ENCODE measurements at places on chromosomes 5 and 9.

DNA sequence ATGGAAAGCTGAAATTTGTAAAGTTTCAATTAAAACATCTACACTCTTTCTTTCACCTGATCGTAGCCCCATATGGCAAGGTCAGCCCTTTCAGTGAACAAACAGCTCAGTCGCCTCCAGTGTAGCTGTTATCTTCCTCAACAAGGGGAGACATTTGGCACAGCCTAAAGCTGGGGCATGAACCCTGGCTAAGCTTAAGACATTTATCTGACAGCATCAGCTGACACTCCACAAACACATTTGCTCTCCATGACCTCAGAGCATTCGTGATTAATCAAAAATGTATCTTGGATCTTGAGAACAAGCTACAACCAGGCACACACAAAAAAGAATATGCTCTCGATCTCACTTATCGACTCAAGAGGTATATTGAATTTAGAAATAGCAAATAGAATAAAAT, 67.3 kb downstream of the POU5F2 start:
- no peak for DNase-seq

- DNase-seq, result no peak
These were observed 408.6 kb downstream of the CAAP1 start for GRCh38 chr9:26483991-26484390.

DNA sequence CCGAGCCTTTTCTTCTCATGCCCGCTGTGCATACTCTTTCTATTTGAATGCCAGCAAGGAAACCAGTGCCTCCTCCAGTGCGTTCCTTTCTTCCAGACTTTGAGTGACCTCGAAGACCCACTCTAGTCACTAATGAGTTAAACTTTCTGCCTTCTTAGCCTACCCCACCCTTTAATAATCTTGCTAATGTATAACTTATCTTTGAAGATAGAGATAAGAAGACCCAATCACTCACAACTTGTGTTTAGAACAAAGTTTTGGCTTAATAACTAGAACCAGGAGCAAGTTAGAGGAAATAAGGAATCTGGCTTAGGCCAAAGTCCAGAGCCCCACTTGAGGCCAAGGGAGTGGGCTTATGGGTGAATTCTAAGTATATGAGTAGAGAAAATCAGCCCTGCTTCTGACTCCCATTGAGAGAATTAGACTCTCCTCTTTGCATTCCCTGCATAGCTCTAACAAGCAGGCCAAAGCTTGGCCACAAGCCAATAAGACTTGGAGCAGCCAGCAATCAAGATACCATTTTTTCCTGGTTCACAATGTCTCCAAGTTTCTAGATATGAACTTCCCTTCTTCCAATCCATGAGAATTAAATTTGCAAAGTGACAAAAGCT, 181.5 kb upstream of the PIK3R1 start:
- DNase-seq, result no peak

GRCh38 chr9:133834080-133834976, 96.2 kb upstream of the SARDH start:
- DNase-seq, result no peak

DNA sequence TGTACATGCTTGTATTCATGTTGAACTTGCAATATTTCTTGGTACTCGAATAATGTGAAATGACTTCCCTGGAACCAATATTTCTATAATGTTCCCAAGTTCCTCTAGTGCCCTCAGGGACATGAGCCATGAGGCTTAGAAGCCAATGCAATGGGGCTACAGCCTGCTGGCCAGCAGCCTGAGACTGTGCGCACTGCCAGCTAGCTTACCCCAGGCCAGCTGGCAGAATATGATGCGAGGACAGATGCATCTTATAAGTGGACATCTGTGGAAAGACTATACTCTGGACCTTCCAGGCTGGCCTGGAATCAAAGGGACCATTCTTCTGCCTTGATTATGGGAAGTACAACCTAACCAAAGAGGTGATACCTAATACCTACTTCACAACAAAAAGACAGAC, 1862.0 kb upstream of the ACO1 start:
- DNase-seq, result no peak

DNA sequence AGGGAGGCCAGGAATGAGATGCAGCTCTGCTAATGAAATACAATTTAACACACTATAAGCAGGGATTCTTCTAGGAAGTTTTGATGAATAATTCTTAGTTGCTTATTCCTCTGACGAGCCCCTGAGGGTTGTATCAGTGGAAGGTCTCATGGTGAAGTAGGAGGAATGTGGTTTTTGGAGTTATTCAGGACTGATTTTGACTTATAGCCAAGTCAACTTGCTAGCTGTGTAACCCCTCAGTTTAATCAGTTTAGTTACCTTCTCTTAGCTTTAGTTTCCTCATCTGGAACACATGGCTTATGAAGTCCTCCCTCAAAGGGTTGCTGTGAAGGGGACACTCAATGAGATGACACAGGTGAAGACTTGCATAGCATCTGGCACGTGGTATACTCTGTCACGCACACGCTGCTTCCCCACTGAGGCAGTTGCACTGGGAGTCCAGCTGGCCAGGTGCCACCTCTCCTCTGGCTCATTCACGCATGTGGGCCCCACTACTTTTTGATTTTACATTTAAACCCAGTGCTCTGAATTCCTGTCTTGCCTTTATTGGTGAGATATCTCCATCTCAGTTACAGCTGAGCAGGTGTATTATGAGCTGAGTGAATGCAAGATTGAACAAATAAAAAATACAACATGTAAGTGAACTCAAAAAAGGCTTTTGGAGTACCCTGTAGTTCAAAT, 415.0 kb downstream of the ARHGEF28 start:
- DNase-seq, result no peak

GRCh38 chr5:167561796-167562195, 729.6 kb upstream of the WWC1 start:
- DNase-seq, result no peak

DNA sequence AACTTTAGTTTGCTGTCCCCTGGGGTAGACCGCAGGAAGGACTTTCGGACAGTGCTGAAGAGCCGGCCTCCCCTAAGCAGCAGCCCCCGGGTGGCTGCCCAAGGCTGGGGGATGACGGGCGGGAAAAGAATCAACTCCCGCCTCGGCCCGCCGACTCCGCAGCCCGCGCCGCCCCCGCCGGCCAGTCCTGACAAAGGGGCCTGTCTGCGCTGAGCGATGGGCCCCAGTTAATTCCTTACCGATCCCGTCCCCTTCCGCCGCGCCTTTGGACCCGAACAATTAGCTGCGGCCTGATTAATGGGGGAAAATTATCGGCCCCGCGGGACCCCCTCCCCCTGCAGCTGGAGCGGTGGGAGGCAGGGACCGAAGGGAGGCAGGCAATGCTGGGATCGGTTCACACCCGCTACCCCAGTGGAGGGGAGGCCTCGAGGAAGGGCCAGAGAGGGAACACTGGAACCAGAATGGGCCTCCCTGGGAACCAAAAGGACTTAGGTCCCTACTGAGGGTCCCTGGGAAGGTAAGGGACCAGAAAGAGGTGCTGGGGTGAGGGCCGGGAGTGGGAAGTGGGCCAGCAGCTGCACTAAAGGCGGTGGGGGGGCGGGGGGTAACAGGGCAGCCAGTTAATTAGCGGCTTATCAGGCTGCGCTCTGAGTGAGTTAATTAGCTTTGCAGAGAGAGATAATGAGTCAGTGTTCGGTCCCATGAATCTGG, 4.2 kb downstream of the ARID3C start:
- DNase-seq, result no peak

- DNase-seq, result no peak
These were observed 56.7 kb downstream of the VAV2 start for GRCh38 chr9:133935328-133936005.

GRCh38 chr5:72599065-72599433, 91.8 kb upstream of the ZNF366 start:
- DNase-seq, result no peak

GRCh38 chr5:16534280-16534679, 68.7 kb upstream of the ZNF622 start:
- DNase-seq, result no peak

DNA sequence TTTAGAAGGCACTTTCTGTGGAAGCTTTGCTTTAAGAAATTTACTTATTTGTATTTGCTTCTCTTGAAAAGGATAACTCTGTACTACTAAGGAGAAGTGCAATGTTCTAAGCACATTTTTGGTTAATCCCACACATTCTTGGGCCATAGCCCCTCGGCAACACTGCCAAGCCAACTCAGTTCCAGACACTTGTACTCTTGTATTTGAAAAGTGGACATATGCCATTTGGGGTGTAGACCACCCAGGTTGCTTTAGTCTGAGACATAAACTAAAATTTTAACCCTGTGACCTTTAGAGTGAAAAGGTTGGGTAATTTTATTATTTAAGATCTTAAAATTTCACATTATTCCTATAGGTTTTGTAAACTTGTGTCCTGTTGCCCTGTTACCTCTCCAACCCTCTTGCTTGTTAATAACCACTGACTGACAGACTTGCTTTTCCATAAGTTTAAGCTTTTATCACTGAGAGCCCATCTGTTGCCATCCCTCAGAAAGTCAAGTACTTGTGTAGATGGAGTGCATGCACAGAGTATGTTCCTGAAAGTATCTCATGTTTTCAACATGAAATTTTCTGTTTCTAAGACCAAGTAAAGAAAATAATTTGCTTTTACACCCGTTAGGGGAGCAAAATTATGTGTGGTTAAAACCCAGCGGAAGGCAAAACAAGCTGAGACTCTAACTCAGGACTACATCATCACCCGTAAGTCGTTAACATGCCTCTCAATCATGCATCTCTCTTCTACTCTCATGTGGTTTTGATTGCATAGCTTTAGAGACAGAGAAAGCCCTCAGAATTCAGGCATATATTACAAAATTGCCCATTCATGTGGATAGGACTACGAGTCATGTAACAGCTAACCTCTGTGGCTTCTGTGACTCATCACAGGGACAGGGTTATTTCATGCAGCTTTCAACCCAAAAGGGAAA, 117.3 kb downstream of the GDNF start:
- peak; percentile 3 for DNase-seq

GRCh38 chr5:80756292-80756691, 101.5 kb upstream of the DHFR start:
- peak; percentile 15 for DNase-seq

GRCh38 chr9:6609497-6610016, 36.0 kb downstream of the GLDC start:
- no peak for DNase-seq

GRCh38 chr9:128456613-128457061, 831 bp downstream of the ODF2 start:
- DNase-seq, result peak; percentile 78

DNA sequence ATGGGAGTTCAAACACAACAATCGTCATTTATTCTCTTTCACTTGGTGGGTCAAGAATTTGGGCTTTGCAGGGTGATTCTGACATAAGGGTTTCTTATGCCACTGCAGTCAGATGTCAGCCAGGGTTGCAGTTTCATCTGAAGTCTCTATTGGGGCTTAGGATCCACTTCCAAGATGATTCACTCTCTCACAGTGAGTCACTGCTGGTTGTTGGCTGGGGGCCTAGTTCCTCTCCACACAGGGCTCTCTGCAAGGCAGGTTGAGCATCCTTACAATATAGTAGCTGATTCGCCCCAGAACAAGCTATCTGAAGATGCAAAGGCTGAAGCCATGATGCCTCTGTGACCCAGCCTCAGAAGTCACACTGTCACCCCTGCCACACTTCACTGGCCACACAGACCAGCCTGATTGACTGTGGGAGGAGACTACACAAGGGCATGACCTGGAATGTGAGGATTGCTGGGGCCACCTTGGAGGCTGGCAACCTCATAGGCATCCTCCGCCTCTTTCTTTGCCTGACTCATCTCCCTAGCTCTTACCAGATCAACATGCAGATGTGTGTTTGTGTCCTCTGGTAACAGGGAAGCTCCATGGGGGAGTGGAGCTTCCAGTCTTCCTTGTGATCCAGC, 4.5 kb upstream of the CARD19 start:
- no peak for DNase-seq

- DNase-seq, result no peak
These were observed 226.1 kb downstream of the NR3C1 start for GRCh38 chr5:143177263-143177983.

DNA sequence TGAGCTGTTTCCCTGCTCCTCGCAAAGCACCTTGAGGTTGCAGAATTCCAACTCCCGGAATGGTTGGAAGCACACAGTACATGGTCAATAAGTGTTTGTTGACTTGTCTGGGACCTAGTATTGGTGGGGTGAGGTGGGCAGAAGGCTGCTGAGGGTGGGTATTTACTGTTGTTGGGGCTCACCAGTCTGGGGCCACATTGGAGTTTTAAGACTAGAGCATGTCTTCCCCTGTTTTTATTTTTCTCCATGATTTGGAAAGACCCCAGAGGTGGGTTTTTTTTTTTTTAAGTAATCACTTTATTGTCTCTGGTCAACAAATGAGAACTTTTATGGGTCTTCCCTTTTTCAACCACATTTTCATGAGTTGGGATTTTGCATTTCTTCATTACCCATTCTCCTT, 55.1 kb downstream of the IRF1 start:
- no peak for DNase-seq

DNA sequence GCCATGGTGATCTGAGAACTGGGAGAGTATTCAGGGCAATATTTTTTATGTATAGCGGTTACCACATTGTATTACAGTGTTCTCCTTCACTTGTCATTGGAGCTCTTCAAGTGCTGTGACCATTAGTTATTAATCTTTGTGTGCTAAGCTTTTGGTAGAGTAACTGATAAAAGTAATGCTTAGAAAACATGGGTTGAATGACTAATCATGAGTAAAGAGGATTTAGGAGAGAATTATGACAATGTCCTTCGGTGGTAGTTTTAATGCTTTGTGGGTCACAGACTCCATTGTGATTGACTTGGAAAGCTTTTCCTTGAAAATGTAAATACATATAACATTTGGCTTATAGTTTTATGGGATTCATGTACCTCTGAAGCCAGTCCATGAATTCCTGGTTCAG, 21.4 kb downstream of the TGFBR1 start:
- no peak for DNase-seq

GRCh38 chr9:124855944-124856765, 2.9 kb downstream of the WDR38 start:
- no peak for DNase-seq

DNA sequence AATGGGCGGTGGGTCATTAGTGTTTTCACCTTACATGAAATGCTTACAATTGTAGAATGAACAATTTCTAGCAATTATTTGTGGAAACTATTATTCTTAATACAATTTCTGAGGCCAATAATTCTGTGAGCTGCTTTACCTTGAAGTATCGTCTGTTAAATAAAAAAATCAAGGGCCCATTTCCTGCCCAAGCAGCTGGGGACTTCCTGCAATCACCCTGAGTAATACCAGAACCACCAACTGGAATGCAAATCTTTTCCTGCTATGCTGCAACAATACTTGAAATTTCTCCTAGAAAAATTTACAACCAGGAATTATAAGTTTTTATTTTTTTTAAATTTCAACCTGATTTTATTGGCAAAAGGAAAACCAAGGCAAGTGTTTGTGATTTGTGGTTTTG, 52.6 kb downstream of the ADAMTS16 start:
- DNase-seq, result no peak

DNA sequence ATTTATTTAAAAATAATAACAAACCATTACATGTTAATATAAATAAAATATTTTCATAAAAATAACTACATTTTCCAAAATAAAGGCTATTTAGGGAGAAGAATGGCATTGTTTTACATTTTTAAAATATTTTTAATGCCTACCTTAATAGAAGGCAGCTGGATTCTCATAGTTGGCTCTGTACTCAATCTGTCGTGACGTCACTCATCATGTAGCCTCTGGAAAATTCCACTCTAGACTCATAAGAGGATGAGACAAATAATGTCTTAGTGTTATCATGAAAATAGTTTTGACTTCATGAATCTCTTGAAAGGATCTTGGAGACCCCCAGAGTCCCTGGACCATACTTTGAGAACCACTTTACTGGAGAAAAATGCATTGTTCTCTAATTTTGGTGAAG, 93.1 kb downstream of the NXNL2 start:
- DNase-seq, result no peak

GRCh38 chr9:95910023-95910707, 34.7 kb downstream of the ERCC6L2 start:
- no peak for DNase-seq

- no peak for DNase-seq
These were observed 10.6 kb upstream of the ANGPTL2 start for GRCh38 chr9:127132921-127133647.

Measured in CD4-positive, alpha-beta T cell treated with Interleukin-17A for 1 hour (primary cell).